Activated CD4-positive, alpha-beta T cell treated with anti-CD3 and anti-CD28 coated beads, Interleukin-2, amount 10 ng/mL, durations not matched to agents 7 days and 5 days (primary cell): ENCODE measurements at places on chromosomes 12 and 14.
A peak's percentile ranks its signal among the peaks of the same experiment; 100 is the strongest.

DNA sequence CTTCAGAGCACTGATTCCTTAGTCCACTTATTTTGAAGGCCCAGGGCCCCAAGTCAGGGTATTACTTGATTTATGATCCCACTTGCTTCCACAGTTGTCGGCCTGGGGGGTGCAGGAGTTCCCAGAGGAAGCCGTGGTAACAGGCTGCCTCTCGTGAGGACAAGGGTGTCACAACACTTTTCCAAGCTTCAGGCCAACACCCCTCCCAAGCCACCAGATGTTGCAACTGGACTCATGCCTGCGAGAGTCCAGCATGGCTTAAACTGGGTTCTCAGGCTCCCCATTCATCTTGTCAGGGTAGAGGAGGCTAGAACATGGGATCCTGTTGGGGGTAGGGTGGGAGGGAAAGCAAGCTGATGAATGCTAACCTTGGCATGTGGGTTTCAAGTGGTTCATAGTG is 56.1 kb downstream of the BMP4 start:
- no peak for DNase-seq

- no peak for DNase-seq
Measured at GRCh38 chr12:80419644-80420043, 24.4 kb upstream of the PTPRQ start.

DNA sequence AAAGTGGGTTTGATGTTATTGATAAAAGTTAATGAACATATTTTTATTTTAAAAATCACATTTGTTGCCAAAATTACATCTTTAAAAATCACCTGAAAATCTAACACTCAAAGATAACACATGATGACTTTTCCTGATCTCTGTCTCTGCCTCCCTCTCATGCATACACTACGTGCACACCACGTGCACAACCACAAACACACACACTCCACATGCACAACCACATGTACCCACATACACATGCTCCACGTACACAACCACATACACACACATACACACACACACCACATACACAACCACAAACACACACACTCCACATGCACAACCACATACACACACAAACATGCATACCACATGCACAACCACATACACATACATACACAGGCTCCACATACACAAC is 61.8 kb upstream of the TMEM132C start:
- no peak for DNase-seq

GRCh38 chr14:72617391-72618031 is 276.4 kb downstream of the DPF3 start:
- DNase-seq = no peak

DNA sequence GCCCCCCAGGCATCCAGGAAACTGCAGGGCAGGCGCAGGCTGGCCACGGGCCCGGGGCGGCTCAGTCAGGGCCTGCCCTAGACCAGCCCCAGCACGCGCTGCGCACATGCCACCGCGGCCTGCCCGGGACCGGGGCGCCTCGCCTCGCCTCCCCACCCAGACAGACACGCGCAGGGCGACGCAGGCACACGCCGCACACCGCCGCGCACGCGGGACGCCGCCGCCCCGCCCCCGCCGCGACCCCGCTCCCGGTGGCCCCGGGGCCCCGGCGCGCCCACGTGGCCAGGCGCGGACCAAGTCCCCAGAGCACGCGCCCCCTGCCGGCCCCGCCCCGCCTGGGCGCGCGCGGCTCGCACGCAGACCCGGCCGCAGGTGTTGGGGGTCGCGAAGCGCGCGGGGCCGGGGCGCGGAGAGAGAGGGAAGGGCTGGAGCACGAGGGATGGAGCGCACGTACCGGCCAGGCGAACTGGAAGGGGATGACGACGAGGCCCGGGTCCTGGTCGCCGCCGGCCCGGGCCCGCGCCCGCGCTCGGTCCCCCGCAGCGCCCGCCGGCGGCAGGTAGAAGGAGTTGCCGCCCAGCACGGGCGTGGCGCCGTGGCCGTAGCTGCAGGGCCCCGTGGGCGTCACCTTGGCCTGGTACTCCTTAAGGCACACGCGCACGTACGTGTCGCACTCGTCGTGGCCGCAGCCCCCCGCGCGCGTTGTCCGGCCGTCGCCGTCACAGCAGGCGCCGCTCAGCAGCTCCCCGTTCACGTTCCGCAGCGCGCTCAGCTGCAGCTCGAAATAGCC is 1.1 kb downstream of the JAG2 start:
- DNase-seq = no peak

DNA sequence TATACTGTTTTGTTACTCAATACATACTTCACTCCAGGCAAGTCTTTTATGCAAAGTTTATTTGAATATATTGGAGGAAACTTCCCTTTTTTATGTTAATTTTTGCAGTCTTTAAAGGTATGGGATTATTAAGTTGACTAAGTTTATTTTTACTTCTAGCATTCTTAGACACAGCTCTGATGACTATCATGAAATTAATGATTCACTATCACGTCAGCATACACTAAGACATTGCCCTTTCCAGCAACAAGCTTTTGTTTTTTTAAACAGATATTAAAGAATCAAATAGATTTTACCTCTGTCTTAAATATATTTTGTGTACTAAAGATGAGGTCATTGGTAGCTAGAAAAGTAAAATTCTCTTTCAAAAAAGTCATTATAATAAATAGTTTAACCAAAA is 52.1 kb downstream of the DERA start:
- DNase-seq = no peak

DNA sequence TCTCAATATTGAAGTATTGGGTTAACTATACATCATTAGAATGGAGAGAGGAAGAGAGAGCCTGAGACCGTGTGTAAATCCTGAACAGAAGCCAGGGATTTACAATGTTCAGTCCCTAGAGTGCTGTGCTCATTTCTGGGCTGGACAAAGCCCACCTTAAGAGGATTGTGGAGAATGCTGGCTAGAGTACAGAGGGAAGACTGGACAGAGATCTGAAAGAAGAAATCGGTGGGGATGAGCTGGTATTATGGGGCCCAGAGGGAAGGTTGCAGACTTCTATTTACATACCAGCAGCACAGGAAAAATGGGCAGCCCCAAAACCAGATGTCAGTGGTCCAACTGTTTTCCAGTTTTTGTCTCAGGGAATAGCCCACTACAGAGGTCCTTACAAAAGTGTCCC is 42.3 kb downstream of the RTN1 start:
- DNase-seq = no peak

- no peak for DNase-seq
Measured at GRCh38 chr14:22579236-22579635, 9.8 kb downstream of the DAD1 start.

- no peak for DNase-seq
Measured at GRCh38 chr12:113278141-113278540, 56.8 kb downstream of the SLC8B1 start.

DNA sequence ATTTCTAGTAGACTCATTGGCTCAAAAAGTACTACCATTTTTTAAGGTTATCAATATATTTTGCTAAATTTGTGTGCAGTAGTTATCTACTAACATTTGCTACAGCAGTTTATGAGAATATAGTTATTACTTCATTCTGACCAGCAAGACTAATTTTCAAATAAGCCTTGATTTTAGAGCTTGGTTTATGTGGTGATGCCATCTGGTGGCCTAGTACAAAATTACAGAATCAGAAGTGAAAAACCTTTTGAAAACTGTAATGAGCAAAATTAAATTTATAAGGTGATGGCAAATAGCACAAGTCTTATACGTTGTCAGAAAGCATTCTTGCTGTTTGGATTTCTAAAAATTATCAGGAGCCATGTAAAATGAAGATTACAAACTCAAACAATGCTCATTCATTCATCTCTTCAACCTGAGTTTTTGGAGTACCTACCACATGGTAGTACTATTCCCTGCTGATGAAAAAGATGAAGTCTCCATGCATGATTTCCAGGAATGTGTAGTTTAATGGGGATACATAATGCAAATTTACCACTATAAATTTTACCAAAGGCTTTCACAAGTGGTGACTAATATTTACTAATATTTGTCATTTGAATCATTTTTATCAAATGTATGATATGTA is 51.0 kb downstream of the MAGOHB start:
- peak; percentile 40 for DNase-seq

- DNase-seq = no peak
Measured at GRCh38 chr12:121638298-121639202, 12.2 kb downstream of the ORAI1 start.

DNA sequence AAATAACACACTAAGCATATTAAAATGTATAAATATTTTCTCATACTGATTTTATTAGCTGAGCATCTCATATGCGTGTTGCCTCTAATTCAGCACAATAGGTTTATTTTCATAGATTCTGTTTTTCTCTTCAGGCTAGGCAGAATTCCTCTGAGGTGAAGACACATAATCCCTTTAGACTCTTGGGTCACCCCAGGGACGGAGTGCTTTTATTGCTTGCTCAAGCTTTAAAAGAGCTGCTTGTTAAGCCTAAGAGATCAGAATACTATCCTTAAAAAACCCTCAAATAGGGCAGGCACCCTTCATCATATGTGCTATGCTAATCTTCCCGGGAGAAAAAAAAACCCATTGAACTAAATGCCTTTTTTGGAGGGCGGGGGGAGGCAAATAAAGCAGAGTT is 390.1 kb downstream of the KCNH5 start:
- no peak for DNase-seq
